ENCODE measurements at places on chromosomes 5 and 9.

DNA sequence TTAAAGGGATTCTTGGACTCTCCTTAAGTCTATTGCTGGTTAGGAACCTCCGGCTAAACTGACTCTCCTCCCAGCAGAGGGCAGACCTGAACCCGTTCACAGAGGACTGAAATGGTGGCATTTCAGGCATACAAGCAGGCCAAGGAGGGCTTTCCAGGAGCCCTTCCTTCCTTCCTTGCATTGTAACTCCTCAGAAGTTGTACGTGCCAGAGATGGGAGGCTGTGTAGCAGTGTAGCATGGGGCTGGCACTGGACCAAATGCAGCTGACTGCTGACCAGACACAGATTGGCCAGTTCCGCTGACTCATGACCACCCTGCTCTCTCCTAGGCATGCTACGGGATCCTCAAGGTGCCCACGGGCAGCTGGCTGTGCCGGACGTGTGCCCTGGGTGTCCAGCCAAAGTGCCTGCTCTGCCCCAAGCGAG, 36.4 kb downstream of the JADE2 start:
- no peak for DNase-seq

DNA sequence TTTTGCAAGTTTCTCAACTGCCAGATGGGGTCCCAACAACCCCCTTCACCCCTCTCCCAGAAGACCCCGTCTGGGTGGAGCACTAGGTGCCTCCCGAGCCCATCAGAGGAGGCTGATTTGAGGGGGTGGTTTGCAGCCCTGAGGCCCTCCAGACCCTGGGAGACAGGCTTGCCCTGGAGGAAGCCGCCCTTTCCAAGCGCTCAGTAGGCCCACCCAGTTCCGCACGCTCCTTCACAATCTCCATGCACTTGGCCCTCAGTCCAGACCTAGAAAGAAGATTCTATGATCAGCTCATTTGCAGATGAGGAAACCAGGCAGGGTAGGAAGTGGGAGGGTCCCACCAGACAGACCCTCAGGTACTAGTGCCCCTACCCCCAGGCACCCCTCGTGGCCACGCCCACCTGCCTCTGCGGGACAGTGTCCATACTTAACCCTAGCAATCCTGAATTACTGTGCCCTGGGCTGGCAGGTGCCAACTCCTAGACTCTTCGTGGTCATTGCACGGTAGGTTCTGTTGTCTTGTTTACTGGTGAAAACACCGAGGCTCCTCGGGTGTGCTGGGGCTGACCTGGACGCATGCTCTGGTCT, 22.3 kb downstream of the OR2V1 start:
- DNase-seq = no peak

- DNase-seq = no peak
Observed at GRCh38 chr5:39452846-39453245, 28.1 kb upstream of the DAB2 start.

DNA sequence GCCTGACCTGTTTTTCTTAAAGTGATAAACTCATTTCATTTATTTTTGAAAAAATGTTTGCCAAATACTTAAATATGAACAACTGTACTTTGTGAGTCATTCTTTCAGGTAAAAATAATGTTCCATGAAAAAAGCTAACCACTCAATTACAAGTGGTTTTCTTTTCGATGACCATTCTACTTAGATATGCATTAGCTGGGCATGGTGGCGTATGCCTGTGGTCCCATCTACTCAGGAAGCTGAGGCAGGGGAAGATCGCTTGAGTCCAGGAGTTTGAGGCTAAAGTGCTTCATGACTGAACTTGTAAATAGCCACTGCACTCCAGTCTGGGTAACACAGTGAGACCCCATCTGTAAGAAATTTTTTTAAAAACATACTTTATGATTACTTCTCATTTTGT, 4.0 kb upstream of the WDR70 start:
- peak; percentile 27 for DNase-seq

- no peak for DNase-seq
Observed at GRCh38 chr9:116933251-116933650, 246.1 kb downstream of the TRIM32 start.

Measured in activated effector memory CD4-positive, alpha-beta T cell treated with anti-CD3 and anti-CD28 coated beads, Interleukin-2, amount 50 U/mL, for 16 hours (primary cell).